Fibroblast of skin of back (primary cell): ENCODE measurements at places on chromosomes 2 and 18.

- peak; percentile 60 for DNase-seq
Measured at GRCh38 chr18:9742524-9743131, 34.5 kb downstream of the RAB31 start.

GRCh38 chr18:907115-907884 is 2.6 kb downstream of the ADCYAP1 start:
- no peak for DNase-seq

DNA sequence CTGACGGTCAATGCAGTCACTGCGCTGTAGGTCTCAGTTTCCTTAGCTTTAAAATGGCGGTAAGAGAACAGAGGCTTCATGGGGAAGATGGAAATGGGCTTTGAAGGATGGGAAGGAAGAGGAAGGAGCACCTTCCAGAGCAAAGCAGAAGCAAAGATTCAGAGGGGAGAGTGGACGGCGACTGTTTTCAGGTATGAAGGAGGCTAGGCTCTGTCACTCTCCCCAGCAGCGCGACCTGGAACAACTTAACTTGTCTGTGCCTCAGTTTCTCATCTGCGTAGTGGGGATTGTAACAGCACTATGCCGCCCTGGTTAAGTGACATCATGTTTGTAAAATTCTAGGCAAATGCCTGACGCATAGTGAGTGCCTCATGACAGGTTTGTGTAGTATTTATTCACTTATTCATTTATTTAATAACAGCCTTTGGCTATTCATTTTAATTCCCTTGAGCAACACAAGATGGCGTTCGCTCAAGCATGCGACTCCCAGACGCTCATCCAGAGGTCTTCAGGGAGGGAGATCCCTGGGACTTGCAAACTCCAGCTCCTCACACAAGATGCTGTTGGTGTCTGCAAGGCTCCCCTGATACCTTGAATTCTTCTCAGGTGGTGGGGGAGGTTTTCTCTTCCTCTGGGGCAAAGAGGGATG is 336.3 kb downstream of the DYSF start:
- DNase-seq = peak; percentile 60

DNA sequence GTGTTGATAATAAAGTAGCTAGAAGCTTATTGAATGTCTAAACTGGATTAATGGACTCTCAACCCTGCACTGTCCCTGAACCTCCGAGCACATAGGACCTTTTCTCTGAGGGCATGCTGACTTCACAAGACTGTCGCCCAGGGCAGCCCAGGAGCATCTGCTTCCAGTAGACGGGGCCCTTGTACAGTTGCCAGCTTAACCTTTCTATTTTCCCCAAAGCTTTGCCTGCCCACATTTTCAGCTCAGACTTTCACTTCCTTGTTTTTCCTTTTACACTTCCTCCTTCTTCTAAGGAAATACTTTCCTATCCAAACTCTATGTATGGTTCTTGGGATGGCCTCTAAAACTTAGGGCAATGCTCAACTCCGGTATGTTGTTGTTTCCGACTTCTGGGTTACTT is 1.3 kb downstream of the VWA3B start:
- no peak for DNase-seq

DNA sequence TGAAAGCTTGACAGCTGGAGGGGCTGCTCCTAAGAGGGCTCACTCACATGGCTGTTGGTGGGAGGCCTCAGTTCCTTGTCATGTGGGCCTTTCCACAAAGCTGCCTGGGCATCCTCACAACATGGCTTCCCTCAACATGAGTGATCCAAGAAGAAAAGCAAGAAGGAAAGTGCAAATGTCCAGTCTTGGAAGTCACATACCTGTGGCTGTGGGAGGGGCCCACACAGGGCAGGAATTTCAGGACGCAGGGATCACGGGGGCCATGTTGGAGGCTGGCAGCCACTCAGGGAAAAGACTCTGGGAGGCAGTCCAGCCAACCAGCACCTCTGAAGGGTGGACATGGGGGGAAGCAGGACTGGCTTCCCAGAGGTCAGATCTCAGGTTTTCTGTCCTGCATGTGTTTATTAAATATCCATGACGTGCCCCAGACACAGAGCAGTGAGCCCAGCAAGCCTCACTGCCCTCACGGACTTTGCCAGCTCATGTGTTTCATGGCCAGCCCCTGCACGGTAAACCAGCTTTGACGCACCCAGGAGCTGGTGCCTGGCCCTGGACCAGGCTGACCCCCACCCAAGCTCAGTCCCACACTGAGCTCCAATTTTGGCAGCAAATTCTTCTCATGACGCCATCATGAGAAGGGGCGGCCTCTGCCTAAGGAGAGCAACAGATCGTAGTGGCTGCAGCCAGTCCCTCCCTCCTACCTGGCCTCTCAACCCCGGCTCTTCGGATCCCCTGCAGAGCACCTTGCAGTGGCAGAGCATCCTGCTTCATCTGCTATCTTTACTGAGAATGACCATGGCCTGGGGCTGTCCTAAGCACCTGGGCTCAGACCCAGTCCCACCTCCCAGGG is 34.7 kb upstream of the GPR17 start:
- no peak for DNase-seq

GRCh38 chr2:214127170-214127569 is 283.7 kb upstream of the VWC2L start:
- no peak for DNase-seq

- no peak for DNase-seq
Measured at GRCh38 chr18:36181898-36182506, 5.3 kb upstream of the MOCOS start.

DNA sequence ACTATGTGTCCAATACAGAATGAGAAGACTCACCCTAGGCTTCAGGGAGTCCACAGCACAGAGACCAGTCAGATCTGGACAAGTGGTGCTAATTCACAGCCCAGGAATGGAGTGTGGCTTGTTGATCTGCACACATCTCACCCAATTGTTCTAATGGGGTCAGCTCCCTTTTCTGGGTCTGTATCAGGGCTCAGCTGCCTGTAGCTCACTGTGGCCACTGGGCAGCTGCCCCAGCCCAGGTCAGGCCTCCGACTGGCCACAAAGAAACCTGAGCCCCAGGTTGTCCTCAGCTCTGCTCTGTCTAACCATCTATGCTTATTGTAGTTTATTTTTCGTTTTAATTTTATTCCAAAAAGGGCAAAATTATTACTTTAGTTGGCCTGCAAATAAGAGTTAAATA is 202.3 kb upstream of the RAB6C start:
- no peak for DNase-seq
